ENCODE measurements at places on chromosomes 16 and 17.

- DNase-seq: no peak
Observed at GRCh38 chr16:84916850-84917249, 94.5 kb downstream of the ZDHHC7 start.

GRCh38 chr16:11354733-11355574 lies 9.7 kb downstream of the RMI2 start:
- DNase-seq: peak; percentile 88

DNA sequence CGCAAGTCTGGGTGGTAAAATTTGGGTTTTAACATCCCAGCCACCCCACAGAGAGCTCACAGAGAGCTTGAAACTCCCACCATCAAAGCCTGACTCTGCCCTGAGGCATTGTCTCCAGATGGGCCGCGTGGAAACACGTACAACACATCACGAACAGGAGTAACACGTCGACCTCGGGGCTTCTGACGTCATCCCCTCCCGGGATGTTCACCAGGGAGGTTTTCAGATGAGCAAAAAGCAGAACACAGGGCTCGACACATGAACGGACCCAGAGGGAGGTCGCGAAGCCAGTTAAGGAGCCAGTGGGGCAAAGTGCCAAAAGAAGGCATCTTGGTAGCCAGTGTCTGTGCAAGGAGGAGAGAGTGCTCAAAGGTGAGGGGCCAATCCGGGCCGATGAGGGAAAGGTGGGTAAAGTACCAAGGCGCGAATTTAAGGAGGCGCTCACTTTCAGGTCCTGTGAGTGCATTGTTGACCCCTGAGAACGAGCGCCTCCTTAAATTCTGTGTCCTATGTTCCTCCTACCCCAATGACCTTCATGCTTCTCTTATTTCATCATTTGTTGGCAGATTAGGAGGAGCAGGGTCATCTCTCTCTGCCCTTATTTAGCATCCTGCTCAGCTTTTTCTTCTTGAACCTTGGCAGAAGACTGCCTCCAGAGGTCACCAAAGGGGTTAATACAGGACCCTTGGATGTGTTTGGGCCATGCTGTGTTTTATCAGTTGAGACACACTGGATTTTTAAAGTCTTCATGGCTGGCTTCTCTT lies 5.6 kb downstream of the RCVRN start:
- DNase-seq: no peak

DNA sequence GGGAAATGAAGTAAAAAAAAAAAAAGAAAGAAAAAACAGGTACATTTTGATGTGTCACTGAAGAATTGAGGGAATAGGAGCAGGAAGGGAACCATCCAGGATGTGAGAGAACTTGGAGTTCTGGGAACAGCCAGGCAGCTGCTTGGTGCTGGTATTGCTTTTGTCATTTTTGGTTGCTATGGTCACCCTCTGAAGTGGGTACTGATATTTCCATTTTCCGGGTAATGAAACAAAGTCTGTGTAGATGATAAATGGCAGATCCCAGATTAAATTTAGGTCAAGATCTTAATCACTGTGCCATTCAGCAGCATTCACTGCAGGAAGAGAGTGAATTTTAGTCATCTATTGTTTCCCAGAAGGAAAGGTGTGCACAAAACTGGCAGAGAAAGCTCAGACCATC lies 93.6 kb downstream of the ABCA8 start:
- no peak for DNase-seq

DNA sequence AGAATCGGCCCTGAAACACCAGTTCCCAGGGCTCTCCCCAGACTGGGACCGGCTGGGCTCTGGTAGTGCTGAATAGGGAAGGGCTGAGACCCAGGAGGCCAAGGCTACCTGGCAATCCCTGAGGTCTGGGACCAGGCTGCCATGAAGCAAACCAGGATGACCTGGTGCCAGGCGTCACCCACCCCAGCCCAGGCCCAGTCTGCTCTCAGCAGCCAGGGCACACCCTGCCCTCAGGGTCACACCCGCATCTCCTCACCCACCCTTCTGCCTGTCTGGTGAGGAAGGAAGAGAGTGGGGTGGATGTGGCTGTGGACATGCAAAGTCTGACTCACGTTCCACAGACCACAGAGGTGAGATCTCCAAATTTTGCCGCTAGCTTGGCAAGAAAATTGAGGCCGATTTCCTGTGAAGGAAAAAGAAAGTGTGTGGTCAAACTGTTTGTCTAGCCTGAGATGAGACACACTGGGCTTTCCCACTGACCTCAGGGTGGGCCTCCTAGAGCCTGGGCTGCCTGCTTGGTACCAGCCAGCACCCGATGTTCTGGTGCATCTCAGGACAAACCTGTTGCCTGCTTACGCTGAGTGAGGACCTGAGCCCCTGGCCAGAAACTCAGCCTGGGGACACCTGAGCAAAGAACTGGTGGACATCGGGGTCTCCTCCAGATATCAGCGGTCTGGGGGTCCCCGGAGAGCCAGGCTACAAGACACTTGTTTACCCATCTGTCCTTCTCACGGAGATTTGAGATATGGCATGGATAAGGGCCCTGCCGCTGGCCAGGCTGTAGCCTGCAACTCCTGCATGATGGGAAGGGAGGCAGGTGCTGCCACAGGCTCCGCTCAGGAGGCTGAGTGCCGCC lies 6.3 kb upstream of the RAB37 start:
- DNase-seq: no peak

DNA sequence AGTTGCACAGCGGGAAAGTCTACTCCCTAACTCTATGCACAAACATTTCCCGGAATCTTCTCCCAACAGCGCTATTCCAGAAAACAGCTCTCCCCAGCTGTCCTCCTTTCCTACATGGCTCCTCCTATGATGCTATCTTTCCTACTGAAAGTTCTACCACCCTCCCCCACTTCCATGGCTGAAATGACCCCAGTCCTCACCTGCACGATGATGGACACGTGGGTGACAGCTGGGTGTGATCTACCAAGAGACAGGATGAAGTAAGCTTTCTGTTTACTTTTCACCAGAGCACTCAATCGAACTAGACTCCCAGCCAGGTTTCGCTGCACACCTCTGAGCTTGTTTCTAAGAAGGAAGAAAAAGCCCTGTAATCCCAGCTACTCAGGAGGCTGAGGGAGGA lies 10.7 kb downstream of the CTC1 start:
- no peak for DNase-seq

DNA sequence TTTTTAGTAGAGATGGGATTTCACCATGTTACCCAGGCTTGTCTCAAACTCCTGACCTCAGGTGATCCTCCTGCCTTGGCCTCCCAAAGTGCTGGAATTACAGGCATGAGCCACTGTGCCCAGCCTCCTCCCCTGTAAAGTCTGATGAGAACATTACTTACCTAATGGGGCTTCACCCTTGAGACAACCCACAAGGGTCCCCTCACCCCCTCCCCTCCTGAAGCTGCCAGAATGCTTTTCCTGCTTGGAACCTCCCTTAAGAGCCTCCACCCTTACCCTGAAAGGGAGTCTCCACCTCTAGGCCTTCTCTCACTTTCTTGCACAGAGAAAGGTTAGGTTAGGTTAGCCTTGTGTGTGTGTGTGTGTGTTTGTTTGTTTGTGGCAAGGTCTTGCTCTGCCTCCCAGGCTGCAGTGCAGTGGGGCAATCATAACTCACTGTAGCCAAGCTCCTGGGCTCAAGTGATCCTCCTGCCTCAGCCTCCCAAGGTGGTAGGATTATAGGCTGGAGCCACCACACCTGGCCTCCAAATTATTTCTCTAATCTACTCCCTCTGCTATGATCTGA lies 8.9 kb downstream of the SLC5A11 start:
- DNase-seq: no peak

GRCh38 chr16:67718668-67719047 lies 458 bp downstream of the GFOD2 start:
- peak; percentile 28 for DNase-seq

Data from activated CD4-positive, alpha-beta T cell treated with anti-CD3 and anti-CD28 coated beads for 48 hours (primary cell).